ENCODE measurements at places on chromosomes 6 and 20.

DNA sequence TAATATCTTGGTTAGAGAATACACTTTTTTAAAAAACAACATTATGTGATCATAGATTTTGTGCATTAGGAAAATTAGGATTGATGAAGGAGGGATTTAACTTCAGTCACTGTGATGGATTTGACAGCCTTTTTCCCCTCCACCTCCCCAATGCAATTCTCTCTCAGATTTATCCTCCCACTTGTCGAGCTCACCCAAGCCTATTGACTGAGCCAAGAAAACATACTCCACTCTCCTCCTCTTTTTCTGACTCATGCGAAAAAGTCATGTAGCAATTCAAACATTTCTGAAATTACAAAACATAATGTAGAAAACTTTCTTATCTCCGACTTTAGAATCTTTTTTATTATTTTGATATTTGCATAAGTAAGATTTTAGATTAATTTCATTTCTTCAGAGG is 24.1 kb downstream of the KLHL32 start:
- DNase-seq = no peak

DNA sequence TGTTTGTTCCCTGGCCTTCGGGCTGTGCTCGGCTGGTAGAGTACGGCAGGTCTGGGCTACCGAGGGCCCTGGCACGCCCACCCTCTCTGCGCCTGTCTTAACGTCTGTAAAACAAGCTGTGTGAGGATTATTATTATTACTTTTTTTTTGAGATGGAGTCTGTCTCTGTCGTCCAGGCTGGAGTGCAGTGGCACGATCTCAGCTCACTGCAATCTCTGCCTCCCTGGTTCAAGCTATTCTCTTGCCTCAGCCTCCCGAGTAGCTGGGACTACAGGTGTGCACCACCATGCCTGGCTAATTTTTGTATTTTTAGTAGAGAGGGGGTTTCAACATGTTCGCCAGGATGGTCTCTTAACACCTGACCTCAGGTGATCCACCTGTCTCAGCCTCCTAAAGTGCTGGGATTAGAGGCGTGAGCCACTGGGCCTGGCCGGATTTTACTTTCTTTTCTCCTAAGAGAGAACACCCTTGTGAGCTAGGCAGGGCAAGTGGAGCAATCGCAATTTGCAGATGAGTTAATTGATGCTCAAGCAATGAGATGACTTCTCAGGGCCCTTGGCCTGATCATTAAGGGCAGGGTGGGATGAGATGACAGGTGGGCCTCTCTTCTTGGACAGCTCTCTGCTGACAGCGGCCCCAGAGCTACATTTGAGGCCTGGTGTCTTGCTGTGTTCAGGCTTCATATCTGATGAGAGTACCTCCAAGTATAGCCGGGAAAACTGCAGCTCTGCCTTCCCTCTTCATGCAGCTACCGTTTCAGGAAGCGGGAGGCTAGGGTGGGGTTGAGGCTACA is 859 bp upstream of the SMIM29 start:
- no peak for DNase-seq

DNA sequence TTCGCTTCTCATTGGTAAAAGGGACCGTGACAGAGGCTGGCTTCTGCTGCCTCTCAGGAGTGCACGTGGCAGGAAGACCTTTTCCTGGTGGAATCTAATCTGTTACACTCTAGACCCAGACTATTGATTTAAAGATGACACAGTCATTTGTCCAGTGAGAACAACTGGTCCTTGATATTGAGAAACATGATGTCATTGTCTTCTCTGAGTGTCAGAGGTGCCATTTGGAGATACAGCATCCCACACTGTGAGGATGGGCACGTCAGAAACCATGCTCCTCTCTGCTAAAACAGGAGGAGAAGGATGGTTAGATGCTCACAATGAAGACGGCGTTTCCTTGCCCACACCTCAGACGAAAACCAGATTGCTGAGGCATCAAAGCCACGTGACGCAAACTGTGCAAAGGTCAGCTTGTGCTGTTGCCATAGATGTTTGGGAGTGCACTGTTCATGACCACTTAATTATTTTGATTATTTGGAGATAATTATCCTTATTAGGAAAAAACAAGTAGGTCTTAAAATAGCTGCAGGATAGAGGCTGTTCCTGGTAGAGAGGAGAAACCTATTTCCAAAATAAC is 169.0 kb downstream of the SMOC2 start:
- DNase-seq = no peak

- DNase-seq = no peak
Measured at GRCh38 chr6:166005401-166005943, 162.2 kb downstream of the TBXT start.

- no peak for DNase-seq
Measured at GRCh38 chr20:4371623-4372251, 350.0 kb upstream of the PRND start.

- DNase-seq = no peak
Measured at GRCh38 chr20:19699180-19699971, 58.7 kb upstream of the RIN2 start.

- no peak for DNase-seq
Measured at GRCh38 chr6:121573481-121573880, 138.0 kb downstream of the GJA1 start.

DNA sequence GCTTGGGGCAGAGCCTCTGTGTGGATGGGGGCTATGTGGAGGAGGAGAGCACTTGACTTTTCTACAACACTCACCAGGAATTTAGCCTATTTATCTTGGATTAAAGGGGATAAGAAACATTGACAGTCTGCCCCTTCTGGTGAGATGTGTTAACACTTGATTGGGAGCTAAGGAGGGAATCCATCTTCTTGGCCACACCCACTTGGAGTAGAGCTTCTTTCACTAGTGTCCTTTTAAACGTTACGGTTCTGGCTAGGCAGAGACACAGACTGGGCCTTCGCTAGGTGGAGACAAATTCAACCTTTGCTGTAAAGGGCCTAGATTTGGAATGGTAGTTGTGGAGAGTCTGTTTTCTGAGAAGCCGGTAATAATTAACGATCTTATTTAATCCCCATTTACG is 15.5 kb upstream of the TPBG start:
- DNase-seq = no peak

- no peak for DNase-seq
Measured at GRCh38 chr6:123352279-123352678, 284.5 kb downstream of the TRDN start.

DNA sequence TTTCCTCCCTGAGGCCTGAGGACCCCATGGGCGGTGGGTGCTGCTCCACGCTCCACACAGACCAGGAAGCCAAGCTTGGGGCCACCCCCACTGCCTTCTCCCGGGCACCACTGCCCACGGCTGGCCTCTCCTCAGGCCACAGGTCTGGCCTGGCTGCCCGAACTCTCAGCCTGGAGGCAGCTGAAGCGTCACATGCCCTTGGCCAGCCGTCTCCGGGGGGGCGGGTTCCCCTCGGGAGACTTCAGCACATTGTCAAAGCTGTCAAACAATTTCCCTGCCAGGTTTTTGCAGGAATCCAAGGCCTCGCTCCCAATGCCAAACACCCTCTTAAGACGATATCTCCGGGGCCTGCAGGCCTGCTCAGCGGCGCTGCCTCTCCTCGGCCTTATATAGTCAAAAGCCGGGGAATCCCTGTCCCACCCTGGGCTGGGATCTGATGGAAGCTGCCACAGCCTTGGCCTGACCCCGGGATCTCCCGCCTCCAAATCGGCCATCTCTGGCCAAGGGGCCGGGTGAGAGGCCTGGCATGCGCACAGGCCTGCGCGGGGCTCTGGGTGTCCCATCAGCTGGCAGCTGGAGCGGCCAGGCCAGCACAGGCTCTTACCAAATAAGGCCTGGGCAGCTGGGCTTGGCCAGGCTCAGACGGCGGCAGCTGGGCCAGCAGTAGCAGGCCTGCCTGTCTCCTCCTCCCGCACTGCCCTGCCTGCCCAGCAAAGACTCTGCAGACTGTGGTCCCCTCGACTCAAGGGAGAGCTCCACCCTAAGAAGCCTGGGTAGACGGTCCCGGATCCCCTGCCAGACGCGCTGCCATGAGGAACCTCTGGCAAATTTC is 49.7 kb downstream of the RBM38 start:
- DNase-seq = peak; percentile 88

GRCh38 chr6:498795-499231 is 107.3 kb downstream of the IRF4 start:
- DNase-seq = no peak

GRCh38 chr6:153511896-153512496 is 380.9 kb upstream of the RGS17 start:
- no peak for DNase-seq

GRCh38 chr6:31686483-31686882 is 5.6 kb upstream of the LY6G5C start:
- DNase-seq = no peak

DNA sequence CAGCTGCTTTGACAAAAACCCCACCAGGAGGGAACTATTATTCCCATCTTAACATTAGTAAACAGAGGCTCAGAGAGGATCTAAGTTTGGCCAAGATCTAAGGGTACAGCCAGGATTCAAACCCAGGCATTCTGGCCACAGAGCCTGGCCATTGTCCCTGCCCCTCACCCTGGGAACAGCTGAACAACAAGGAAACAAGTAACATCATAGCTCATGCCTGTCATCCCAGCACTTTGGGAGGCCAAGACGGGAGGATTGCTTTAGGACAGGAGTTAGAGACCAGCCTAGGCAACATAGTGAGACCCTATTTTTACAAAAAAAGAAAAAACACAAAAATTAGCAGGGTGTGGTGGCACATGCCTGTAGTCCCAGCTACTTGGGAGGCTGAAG is 27.5 kb downstream of the TOX2 start:
- no peak for DNase-seq

- DNase-seq = no peak
Measured at GRCh38 chr6:149942461-149942829, 631 bp downstream of the ULBP2 start.

GRCh38 chr20:44183282-44183681 is 3.7 kb downstream of the JPH2 start:
- DNase-seq = no peak

DNA sequence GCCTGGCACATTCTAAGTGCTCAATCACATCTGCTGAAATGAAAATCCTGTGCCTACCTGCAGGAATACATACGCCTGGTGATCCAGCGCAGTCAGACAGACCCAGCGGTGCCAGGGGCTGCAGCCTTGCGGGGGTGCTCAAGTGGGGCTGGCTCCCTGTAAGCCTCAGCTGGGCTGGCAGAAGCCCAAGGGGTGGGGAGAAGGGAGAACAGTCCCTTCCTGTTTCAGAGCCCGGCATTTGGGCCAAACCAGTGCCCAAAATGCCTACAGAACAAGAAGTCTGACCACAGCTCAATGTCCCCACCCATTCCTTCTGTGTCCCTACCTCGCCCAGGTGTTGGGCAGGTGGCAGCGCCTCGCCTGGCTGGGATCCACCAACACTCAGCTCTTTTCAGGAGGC is 22.6 kb downstream of the KCNK15 start:
- DNase-seq = no peak

GRCh38 chr6:30260036-30260504 is 46.9 kb upstream of the TRIM26 start:
- DNase-seq = peak; percentile 66

DNA sequence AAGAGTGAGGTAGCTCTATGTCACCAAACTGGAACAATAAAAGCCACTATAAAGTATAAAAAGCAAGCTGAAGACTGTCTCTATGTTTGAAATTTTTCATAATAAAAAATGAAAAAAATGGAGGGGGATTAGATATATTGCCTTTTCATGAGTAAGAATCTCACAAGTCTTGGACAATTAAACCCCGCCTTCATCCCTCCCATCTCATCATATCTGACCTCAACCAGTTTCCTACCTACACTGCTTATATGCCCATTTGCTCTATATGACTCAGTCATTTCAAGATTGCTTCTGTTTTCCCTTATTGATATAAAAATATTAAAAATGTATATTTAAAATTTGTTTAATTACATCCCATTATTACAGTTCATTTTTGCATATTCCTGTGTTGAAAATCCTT is 2.9 kb upstream of the TRIM39 start:
- DNase-seq = no peak

GRCh38 chr20:62843656-62844055 is 18.0 kb downstream of the TCFL5 start:
- no peak for DNase-seq

DNA sequence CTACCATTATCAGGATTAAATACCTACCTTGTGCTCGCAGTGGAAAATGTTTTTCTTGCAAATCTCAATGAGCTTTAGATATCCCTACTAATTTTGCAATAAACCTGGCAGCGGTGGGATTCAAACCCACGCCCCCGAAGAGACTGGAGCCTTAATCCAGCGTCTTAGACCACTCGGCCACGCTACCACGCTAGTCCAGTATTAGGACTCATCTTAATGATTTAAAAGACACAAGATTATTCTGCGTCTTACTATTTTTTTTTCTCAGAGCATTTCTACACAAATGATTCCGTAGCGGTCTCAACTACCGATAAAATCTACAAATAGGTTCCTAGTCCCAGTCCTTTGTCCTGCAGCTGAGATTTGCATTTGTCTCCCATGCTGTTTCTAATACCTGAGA is 35.2 kb upstream of the ZSCAN23 start:
- DNase-seq = no peak

GRCh38 chr20:23234311-23235078 is 116.1 kb upstream of the NXT1 start:
- DNase-seq = no peak

GRCh38 chr6:146664871-146665360 is 66.1 kb downstream of the ADGB start:
- DNase-seq = no peak

DNA sequence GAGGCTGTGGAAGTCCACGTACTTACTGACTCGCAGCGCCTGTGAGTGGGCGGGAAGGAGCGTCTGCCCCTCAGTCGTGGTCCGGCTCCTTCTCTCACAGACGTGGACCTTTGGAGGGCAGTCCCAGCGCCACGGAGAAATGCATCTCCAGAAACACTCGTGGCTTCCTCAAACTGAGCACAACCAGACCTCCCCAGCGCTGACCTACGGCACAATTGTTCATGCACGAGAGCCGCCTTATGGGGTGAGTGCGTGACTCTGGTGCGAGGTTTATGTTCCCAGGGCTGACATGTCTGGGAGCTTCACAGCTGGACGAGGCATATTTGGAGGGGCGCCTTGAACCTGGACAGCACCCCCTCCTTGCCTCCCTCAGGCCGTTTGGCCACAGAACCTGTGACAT is 29.7 kb downstream of the FRMD1 start:
- no peak for DNase-seq

DNA sequence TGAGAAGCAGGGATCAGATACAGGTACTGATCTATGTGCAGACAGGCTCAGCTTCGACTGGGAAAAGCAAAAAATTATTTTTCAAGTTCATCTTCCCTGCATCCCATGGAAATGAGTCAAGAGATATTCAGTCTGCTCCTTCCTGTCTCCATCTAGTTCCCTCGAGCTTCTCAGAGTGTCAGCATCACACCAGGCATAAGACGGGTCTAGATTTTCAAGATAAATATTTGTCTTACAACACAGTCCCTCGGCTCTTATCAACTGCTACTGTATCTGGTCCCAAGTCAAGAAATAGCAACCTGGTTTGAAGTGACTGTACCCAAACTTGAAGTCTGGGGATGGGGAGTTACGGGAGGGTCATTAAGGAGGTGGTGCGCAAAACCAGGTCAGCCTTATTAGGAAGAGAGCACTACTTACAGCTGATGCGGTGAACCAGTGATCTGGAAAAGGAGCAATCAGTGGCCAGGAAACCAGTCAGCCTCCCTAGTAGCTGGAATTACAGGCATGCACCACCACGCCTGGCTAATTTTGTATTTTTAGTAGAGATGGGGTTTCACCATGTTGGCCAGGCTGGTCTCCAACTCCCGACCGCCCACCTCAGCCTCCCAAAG is 29.7 kb downstream of the ZMYND8 start:
- DNase-seq = peak; percentile 11
